ENCODE measurements at places on chromosomes 13 and 19.

- DNase-seq = no peak
Measured at GRCh38 chr19:6034512-6034911, 56.6 kb upstream of the RANBP3 start.

- no peak for DNase-seq
Measured at GRCh38 chr13:39688699-39689405, 33.4 kb downstream of the COG6 start.

DNA sequence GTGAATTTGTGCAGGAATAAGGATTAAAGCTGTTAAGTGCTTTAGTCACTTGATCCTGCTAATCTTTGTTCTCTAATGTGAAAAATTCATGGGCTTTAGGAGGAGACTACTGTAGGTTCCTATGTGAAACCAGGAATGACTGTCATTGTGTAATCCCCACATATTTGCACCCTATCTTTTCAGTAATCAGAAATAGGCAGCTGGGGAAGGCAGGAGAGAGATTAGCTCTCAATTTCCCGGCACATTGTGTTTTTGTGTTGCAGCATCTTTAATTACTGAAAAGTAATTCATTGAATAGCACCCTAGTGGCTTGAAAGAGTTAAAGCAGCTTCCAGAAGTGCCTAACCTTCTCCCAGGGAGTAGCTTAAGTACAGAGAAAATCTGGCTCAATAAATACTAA lies 282.9 kb downstream of the OLFM4 start:
- DNase-seq = no peak

- DNase-seq = no peak
Measured at GRCh38 chr13:59566561-59566960, 597.2 kb downstream of the DIAPH3 start.

- DNase-seq = no peak
Measured at GRCh38 chr13:100825557-100825956, 151.0 kb upstream of the TMTC4 start.

DNA sequence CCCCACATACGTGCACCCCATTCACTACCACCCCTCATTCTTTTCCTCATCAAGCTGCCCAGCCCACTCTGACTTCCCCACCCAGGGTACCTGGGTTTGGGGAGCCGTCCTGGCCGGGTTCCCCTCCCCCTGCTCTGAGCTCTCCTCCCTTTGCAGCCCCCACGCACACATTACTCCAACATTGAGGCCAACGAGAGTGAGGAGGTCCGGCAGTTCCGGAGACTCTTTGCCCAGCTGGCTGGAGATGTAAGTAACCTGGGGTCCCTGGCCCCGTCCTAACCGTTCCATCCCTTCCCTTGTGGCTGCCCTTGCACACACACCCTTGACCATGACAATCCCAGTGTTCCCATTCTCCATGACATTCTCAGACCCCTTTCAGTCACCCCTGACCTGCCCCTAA lies 2.6 kb downstream of the CAPNS1 start:
- no peak for DNase-seq

DNA sequence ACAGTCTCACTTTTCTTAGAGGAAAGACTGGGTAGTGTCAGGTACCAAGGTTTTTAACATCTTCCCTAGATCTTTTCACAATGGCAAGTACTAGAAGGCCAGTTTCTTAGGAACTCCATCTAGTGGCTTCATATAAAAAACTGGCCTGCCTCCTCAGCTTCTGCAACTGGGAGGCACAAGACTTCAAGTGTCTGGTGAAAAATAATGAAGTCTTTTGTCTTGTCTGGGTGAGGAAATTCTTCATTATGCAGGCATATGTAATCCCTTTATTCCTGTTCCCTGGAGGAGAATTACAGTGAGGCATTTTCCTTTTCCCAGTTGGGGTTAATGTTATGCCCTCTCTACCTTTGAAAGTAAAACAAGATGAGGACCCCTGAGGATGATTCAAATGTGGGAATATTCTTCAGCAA lies 300.5 kb downstream of the NALCN start:
- DNase-seq = no peak

GRCh38 chr19:5339198-5339949 lies 1.2 kb downstream of the PTPRS start:
- no peak for DNase-seq

- no peak for DNase-seq
Measured at GRCh38 chr13:99320693-99321481, 13.7 kb upstream of the GPR183 start.
